ENCODE measurements at places on chromosomes 5 and 9.

DNA sequence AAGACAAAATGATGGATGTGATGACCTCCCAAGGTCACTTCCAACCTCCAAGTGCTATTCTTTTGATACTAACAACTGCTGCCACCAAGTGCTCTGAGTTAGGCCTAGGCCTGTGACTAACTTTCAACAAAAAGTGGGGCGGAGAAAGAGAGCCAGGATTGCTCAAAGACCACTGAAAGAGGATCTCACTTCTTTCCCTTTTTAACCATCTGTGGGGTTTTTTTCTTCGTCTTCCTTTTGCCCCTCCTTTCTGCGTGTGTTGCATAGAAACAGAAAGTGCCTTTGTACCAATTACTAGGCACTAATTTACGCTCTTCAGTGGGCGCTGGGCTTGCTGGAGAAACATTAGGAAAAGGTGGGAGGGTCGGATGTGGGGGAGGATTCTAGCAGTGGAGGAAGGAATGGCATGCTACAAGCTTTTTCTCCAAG, 8.0 kb downstream of the KLF9 start:
- DNase-seq = no peak

DNA sequence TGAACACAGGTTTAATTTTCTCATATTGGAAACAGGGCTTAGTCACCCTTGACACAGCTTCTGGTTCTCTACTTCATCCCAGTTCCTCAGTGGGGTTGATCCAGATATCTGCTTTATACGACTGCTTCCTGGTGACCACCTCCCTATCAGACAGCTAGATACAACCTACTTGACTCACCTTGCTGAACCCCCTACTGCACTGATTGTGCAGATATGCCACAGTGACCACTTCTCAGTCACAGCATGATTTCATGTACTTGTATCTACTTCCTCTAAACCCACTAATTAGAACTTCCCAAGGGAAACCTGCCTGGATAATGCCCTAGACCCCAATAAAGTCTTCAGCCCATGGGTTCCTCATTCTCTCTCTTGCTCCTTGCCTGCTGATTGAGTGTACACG, 18.4 kb upstream of the RFK start:
- DNase-seq = no peak

DNA sequence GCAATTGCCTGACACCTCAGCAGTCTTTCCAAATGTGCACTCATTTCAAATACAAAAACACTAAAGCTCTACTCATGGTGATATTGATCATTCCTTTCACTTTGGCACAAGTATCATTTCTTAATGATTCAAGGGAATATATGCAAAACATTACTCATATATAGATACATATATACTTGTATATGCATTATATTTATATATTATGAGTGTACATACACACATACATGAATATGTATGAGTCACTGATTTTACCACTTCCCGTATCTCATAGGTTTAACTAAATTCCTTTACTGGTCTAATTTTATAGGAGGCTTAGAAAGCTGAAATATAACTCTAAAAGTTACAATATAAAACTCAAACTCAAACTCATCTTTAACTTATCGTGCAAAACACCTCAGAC, 156.5 kb downstream of the CDH9 start:
- no peak for DNase-seq

DNA sequence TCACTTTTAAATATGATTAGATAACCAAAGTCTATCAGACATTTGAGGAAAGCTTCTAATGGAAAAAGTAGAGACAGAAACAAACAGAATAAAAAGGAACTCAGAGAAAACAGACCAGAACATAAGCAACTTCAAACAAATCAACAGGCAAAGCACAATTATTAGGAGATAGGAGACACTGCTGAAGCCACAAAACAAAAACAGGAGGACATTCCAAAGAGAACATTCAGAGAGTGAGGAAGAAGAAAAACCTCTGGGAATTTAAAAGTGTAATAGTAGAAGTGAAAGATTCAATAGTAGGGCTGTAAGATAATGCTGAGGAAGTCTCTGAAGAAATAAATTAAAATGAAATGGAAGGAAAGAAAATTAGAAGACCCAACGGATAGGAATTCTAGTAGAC, 83.2 kb upstream of the TBCA start:
- DNase-seq = no peak

DNA sequence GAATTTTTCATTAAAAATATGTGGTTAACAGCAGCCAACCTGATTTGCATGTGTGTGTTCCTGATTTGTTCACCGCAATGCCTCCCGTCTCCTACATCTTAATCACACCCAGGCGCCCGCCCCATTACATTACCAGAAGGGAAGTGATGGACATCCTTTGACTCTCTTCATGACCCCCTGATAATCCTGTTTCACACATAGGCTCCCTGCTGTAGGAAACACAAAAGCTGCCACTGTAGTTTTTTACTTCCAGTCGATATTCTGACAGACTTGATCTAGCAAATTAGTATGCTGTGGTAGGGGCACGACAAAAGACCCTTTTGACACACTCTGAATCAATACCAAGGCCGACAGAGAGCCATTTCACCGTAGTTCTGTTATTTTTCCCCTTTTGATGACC, 287.8 kb upstream of the ISL1 start:
- DNase-seq = no peak

DNA sequence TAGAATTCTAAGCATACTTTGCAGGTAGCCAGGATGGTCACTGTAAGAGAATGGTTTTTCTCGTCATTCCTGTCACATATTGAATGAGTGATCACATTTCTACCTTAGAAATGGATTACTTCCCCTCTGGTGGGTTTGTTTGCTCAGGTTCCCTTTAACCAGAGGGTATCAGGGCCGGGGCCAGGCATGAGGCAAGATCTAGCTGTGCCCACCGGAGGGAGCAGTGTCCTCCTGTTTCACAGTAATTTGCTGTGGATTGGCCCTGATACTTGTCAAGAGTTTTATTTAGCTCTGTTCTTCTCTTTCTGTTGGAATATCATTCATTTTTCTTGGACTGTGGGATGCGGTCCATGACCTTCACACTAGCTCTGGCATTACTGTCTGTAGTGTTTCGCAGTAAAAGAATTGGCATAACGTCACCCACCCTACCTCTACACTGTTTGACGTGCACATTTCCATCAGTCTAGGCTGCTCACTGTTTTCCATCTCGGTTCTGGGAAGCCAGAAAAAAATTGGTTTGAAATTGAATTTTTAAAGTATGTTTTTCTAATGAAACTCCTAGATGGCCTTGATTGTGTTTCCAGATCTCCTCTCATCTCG, 42.4 kb upstream of the ZBED3 start:
- no peak for DNase-seq

GRCh38 chr9:127505396-127506116, 54.2 kb downstream of the LRSAM1 start:
- DNase-seq = peak; percentile 10

GRCh38 chr9:88742905-88743304, 207.9 kb downstream of the NXNL2 start:
- DNase-seq = no peak

GRCh38 chr5:120012431-120012830, 383.1 kb downstream of the FAM170A start:
- no peak for DNase-seq

DNA sequence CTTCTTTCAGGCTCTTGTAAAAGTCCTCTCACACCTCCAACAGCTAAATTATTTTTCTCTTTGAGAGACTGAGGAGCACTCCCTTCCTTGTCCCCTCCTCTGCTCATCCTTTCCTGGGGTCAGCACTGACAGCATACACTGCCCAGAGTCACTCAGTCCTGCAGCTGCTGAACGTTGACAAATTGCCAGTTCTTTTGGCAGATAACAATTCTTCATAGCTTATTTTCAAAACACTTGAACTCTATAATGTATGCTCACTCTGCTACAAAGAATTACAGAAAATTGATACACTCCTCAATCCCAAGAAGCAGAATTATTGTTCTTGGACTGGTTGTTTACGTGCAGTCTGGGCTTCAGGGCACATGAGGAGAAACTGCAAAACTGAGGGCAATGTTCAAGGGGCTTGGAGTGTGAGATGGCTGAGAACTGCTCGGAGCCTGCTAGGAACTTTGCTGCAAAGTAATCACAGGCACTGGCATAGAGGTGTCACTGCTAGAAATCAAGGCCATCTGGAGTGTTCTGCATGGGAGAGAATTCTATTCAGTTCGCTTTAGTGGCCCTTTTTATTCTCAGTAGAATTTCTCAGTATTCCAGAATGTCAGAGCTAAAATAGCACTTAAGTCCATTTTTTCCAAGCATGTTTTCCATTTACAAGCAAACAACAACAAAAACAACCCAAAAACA, 96.4 kb upstream of the SPOCK1 start:
- DNase-seq = no peak

DNA sequence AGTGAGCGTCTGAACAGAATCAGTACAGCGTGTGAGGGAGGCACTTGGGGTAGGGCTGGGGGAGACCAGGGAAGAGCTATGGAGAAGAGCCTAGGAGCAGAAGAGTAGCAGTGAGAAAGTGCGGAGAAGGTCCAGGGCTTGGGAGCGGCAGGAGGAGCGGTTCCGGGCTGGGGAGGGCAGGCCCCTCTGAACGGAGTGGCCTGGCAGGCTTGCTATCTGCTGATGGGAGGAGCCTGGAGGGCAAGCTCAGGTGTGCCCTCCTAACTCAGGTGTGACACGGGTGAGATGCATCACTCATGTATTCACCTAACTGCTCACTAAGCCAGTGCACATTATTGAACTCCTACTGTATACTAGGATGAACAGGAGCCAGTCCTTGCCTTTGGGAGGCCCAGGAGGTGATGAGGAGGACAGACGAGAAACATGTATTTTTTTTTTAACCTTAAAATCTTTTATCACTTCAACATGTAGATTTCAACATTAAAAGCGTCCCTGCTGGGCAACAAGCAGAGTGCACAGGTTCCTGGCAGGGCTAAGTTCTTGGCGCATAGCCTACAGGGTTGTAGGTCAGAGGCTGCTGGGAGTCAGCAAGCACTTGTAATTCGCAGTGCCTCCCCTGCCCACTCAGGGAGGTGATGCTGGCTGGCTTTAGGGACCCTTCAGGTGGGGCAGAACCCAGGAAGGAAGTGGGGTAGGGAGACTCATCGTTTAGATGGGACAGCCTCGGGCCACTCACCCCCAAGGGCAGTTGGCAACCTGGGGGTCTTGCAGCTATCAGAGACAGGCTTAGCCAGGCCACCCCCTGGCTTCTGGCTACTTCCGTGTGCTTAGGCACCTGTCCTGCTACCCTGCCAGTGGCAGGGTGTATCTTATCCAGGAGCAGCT, 55.5 kb downstream of the TMOD1 start:
- no peak for DNase-seq

DNA sequence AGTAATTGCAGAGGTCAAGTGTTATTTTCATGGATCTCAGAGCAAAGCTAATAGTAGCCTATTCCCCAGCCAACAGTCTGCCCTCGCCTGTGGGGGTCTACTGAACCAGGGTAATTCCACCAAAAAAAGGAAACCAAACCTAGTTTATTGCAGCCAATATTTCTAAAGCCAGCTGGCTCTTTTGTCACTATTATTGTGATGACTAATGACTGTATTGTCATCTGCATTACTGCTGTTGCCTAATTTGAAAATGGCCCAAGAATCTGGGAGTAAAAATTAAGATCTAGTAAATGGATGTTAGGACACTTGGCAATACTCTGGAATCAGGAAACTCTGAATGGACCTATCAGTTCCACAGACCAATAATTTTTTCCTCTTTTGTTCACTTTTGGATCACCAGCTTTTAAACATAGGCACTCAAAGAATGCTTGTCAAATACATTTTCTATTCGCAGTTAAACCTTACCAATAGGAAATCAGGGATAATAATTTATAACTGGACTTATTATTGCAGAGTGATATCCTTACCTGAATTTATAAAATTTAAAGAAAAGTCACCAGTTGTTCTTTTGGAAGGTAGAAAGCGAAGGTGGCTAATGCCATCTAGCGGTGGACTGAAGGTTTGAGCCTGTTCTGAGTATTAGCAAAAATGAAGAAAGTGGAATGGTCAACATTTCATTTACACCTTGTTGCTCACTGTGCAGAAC, 69.2 kb downstream of the SYK start:
- no peak for DNase-seq

GRCh38 chr9:92313624-92314012, 11.5 kb downstream of the NOL8 start:
- no peak for DNase-seq

DNA sequence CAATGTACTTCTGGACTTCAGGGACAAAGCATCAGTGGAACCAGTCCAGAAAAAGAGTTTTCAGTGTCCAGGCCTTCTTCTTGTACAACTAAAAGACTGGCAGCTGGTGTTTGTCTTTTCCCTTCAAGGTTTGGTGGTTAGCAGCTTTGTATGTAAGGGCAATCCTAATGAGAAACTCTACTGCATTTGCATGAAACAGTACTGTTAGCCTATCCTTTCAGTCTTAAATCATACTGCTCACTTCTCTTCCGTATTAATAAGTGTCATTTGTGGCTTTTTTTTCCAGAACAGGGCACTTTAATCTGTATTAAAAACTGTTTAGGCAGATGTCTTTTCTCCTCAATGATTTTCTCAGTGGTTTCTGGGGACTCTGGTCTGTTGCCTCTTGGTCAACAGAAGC, 48.9 kb downstream of the FAM174A start:
- no peak for DNase-seq

DNA sequence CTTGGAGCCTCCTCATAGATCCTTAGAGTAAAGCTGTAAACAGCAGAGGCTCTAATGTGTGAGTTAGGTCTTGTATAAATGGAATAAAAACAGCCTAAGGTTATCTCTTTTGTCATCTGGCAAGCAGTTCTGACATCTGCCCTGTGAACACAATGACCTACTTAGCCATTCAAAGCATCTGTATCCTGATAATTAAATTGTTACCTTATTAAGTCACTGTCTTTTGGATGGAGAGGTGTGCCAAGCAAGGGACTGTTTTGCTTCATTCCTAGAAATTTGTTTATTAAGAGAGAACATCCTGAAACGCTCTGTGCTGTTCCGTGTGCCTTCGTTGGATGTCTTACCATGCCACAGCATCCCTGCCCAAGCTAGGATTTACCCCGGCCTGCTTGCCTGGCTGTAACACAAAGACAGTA, 1.5 kb downstream of the LSM11 start:
- no peak for DNase-seq

- DNase-seq = peak; percentile 59
Observed at GRCh38 chr9:113580041-113580953, 116.8 kb downstream of the RGS3 start.
